ENCODE measurements at places on chromosomes 16 and 17. TPM values are rescaled to one million over a fixed set of nuclear protein-coding genes. Genes with fewer than 3 reads are reported as not detected.

Gene CBFA2T3
- polyA plus RNA-seq: 4.5 TPM

Gene TRAPPC2L
- polyA plus RNA-seq: 59.4 TPM

Gene RRAD
- 0.58 TPM for polyA plus RNA-seq

Gene TMC8
- 1.3 TPM for polyA plus RNA-seq

Gene TBC1D26
- polyA plus RNA-seq: not detected

Gene METTL2A
- polyA plus RNA-seq: 6.3 TPM

DNA sequence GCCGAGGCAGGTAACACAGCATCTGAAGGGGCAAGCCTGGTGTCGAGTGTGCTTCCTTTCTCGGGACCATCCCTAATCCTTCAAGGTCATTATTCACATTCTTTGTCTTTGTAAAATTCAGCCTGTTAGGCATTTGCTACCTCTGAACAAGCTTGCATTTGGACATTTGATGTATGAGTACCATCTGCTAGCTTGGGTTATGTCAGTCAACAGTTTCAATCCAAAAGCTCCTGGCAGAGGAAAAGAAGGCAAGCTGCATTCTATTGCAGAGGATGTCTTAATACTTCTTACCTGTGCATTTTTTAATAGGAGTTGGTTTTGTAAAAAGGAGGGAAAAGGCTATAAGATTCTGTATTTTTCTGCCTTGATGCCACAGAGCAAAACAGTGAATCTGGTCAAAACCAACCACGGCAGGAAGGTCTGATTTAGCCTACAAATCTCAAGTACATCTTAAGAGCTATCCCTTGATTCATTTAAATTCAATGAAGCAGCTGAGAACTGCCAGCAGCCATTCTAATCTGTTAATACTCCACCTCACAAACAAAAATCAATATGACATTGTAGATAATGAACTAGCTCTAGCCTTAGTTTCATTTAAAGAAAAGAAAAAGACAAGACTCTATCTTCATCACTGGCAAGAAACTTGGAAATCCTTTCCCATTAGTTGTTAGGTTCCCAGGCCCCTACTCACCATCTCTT is 39.0 kb downstream of the TEX2 start:
- DNase-seq: no peak
- H3K27ac ChIP-seq: no peak overlapping the region
- H3K4me3 ChIP-seq: no peak overlapping the region
- no peaks in the 10 kb centered on the region for H3K27me3 ChIP-seq

DNA sequence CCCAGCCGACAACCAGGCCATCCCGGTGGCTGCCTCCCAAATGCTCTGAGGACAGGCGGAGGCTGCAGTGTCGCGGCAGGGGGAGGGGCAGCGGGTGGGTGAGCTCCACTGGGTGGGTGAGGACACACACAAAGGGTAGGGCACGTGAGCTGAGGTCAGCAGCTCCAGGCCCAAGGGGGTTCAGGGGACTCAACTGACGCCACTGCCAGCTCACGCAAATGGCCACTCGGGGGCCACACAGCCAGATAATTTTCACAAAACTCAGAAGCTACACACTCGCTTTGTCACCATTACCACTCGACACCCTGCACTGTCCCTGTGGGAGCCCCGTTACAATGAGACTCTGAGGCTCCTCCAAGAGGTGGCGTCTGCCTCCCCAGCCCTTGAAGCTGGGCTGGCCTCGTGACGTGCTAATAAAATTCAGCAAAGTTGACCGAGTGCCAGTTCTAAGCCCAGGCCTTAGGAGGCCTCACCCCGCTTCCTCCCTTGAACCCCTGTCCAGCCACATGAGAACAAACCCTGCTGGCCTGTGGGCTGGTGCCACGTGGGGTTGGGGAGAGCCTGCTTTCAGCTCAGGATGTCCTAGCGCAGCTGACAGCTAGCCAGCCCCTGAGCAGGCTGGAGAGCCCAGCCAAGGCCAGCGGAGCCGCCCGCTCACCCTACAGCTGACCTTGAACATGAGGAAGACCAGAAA is 56.9 kb downstream of the RMI2 start:
- H3K27ac ChIP-seq: no peak overlapping the region
- H3K36me3 ChIP-seq: no peaks in the 10 kb centered on the region
- peaks cover 2% of the 10 kb centered on the region for H3K4me1 ChIP-seq
- H3K4me3 ChIP-seq: no peak overlapping the region
- no peaks in the 10 kb centered on the region for H3K27me3 ChIP-seq
- no peak for DNase-seq
